Muscle of leg (tissue), 16 donors: ENCODE measurements at places on chromosomes 1 and 21. TPM values are rescaled to one million over a fixed set of nuclear protein-coding genes. Genes with fewer than 3 reads are reported as not detected.

DNA sequence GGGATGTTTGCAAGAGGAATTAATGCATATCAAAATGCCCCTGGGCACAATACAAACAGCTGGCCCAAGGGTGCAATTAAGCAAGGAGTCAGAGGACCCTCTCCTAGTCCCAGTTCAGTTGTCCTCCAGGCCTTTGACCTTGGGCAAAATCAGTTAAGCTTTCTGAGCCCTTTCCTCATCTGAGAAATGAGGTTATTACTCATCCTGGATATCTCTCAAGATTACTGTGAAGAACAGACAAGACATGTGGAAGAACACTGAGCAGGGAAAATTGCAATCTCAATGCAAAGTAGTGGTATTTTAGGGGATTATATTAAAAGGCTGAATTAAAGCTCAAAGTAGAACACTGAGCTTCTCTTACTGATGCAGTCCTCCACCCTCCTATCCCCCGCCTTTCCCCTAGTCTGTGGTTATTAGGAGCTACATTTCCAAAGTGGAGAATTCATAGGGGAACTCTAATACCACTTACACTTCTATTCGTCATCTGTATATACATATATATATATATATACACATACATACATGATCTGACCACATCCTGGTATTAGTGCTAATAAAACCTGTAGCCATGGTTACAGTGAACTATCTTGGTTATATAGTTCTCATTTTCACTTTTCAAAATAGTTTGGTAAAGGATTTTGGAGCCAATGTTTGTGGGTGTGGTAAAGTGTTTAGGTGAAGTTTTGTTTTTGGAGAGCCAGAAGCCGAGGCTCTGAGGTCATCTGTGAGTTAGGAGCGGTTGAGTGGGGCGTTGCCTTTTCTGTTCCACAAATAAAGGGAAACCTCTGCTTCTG lies 18.1 kb downstream of the KIAA0040 start:
- DNase-seq: peak; percentile 75

GRCh38 chr21:36502365-36502764 lies 22.4 kb upstream of the CLDN14 start:
- DNase-seq: no peak

GRCh38 chr1:151714820-151715725 lies 1.5 kb downstream of the CELF3 start:
- no peak for DNase-seq

The KRTAP19-4 gene
- total RNA-seq: not detected

GRCh38 chr21:23542097-23542496 lies 2065.2 kb downstream of the MRPL39 start:
- DNase-seq: no peak

DNA sequence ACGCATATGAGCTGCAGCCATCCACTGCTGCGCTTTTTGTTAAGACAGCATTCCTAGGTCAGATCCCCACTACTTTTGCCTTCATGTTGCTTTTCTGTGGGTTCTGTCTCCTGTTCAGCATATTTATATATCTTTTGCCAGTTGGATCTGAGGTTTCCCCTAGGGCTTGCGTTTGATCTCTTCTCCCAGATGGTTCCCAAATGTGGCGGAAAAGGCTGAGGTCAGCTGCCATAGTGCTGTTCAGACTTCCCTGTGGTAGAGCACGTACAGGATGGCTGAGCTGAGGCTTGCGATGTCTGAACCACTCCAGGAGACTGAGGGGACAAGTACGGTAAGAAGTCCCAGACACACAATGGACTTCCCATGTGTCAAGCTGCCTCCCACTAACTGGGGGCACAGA lies 39.8 kb downstream of the COL6A1 start:
- DNase-seq: peak; percentile 33
